Colonic mucosa (tissue), 4 donors: ENCODE measurements at places on chromosomes 3 and 15. TPM values are rescaled to one million over a fixed set of nuclear protein-coding genes. Genes with fewer than 3 reads are reported as not detected.

DNA sequence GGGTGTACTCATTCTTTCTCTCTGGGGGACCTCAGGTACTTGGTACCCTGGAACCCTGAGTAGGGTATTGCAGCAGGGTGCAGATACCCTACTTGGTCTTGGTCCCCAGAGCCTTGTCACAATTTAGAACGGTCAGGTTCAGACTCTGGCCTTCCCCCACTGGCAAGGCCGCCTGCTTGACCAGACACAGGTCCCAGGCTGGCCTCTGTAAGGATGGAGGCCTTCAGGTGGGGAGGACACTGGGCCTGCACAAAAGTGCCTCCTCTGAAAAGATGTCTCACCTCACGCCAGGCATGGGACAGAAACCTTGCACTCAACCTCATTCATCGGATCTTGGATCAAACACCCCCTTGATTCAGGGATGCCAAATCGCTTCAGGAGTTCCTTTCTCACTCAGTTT lies 158.4 kb downstream of the KLF13 start:
- DNase-seq = peak; percentile 17

GRCh38 chr15:85515212-85515611 lies 134.8 kb downstream of the AKAP13 start:
- no peak for DNase-seq

GRCh38 chr15:101014921-101015841 lies 96.0 kb downstream of the LRRK1 start:
- DNase-seq = peak; percentile 75

DNA sequence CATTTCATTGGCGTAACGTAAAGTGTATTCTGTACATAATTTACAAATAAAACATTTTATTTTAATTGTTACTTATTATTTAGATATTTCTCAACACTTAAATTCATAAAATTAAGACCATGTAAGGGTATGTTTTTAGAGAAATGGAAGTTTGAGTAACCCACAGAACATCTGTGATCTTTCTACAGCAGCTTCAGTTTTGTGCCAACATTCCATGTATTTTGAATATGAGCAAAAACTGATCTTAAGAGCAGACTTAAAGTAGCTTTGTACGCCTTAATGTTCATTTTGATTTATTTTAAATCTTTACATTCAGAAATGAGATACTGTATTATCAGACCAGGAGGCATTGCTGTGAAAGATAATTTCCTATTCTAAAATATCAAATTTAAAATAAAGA lies 27.2 kb downstream of the SEC62 start:
- DNase-seq = no peak

DNA sequence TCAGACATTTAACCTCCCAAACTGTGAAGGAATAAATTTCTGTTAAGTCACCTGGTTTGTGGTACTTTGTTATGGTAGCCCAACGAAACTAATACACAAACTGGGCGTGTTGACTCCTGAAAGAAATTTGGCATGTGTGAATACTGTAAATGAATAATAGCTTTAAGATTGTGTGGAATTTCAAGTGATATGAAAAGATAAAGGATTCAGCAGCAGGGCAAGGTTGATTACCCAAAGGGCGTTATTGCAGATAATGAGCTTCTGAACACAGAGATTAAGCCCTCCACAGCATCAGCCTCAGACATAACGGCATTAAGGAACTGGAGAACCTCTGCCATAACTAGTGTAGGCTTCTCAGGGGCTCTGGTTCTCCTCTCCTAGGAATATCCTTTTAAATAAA lies 451.5 kb upstream of the NECTIN3 start:
- DNase-seq = no peak

DNA sequence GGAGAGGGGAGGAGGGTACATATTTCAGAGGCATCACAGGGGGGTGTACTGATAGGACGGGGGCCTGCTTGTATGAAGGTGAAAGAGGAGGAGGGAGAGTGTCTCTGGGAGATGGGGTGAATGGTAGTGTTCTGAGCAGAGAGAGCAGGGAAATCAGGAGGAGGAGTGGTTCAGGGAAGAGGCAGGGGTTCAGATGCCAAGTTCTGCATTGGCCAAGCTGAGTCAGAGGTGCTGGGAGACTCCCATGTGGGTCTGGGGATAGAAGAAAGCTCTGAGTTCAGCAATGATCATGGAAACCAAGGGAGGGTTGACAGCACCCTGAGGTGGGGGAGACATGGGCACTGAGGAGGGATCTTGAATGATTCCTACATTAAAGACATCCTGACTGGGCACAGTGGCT lies 3.0 kb downstream of the CYP8B1 start:
- no peak for DNase-seq

Gene SPSB4
- total RNA-seq = not detected

Gene PYGO1
- 0.30 TPM for total RNA-seq

Gene GABRR3
- not detected for total RNA-seq

GRCh38 chr3:186417791-186418190 lies 55.8 kb upstream of the DGKG start:
- DNase-seq = no peak

GRCh38 chr15:82531496-82532382 lies 8.5 kb downstream of the RPS17 start:
- DNase-seq = no peak

Gene GHSR
- not detected for total RNA-seq

DNA sequence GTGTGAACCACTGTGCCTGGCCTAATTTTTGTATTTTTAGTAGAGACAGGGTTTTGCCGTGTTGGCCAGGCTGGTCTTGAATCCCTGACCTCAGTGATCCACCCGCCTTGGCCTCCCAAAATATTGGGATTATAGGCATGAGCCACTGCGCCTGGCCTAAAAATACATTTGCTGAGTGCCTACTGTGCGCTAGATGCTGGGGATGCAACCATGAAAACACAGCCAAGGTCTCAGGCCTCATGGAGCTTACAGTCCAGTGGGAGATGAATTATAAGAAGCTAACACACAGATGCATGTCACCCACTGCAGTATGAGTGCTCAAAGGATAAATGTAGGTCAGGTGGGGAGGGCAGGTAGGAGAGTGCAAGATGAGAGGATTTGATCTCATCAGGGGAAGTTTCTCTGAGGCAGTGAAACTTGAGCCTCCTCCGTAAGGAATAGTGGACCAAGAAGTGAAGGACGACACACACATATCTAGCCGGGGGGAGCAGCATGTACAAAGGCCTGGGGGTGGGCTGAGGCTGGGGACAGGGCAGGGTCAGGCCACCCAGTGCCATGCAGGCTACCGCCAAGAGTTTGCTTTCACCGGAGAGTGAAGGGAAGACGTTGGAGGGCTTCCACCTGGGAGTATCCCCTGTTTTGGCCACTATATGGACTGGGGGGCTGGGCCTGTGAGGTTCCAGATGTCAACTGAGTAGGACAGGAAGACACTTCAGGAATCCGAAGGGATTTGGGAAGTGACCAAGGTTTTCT lies 24.3 kb downstream of the IRAK2 start:
- no peak for DNase-seq

Gene TMIE
- total RNA-seq = 0.13 TPM

GRCh38 chr3:10170915-10171478 lies 6.3 kb downstream of the IRAK2 start:
- DNase-seq = no peak

DNA sequence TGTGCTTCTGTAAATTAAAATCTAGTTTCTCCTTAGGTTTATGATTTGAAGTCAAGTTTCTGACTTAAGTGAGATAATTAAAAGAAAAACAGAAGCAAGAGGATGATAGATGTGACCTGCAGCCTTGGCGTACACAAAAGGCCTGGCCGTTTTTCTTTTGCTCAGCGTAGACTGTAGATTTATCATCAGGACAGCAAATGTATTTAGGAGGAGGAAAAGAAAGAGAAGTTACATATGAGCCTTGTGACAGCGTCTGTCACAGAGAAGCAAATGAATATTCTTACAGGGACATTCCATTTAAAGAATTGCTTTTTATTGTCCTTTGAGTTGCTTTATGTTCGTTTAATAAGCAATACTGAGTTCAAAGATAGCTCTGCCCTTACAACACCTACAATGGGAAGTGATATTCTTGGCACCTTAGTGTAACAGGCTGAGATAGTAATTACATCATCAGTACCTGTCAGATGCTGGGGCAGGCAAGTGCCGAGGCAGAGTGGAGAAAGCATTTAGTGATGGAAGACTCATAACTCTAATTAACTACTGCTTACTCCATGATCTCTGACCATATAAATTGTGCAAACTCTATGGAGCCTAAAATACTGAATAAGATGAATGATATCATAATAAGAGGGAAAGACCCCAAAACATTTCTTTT lies 311.5 kb downstream of the MFSD1 start:
- no peak for DNase-seq

Gene TKT
- 315 TPM for total RNA-seq

GRCh38 chr15:97947465-97948260 lies 12.8 kb upstream of the ARRDC4 start:
- DNase-seq = peak; percentile 34

DNA sequence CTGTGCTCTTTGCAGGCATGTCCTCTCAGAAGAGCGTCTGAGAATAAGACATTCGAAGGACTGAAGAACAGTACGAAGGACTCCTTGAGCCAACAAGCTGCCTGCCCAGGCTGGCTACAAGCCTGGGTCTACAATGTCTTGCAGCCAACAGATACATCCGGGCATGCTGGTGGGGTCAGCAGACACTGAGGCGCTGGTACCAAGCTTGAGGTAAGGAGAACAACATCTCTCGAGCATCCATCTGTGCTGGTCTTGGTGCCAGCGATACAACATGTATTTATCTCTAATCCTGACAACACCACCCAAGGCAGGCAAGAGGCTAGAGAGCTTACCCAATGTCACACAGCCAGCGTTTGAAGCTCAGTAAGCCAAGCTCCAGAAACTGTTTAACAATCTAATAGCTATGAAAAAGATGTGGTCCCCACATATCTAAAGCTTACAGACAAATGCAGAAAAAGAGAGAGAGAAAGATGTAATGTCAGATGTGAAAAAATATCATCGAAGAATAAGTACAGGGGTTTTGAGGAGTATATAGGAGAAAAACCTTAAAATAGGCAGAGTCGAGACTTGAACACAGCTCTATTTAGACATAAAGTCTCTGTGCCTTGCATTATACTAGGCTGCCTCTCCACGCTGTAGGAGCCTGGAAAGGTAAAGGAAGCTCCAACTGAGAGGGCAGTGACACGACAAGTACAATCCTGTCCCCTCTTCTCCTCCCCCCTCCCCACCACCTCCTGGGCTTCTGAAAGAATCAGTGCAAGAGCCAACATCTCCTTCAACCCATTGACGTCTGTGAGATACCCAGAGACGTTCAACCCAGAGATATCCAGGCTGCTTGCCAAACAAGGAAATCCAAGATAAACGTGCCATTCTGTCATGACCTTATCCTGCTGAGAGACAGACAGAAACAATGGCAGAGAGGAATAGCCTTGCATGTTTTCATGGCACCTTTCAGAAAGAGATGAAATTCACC lies 39.4 kb downstream of the WWTR1 start:
- no peak for DNase-seq
